Astrocyte of the cerebellum (primary cell): ENCODE measurements at places on chromosomes 6 and 20.

GRCh38 chr6:139313229-139313628, 21.4 kb upstream of the TXLNB start:
- DNase-seq = no peak

- DNase-seq = no peak
Observed at GRCh38 chr20:13286607-13287006, 65.5 kb downstream of the ISM1 start.

DNA sequence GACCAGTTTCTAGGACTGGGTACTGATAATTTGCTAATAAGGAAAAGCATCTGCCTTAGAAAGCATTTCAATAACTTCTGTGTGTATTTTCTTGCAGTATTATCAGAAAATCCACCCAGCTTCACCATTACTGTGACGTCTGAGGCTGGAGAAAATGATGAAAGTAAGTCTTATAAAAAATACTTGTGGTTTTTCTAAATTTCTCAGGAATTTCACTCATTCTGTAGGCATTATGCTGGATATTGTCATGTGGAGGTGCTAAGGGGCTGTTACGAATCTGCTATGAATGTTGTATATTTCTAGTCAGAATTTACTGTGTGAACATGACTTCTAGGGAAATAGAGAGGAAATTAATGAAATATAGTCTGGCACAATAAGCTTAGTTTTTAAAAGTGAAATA, 8.9 kb downstream of the RWDD1 start:
- DNase-seq = peak; percentile 38

- DNase-seq = no peak
Observed at GRCh38 chr20:13510837-13511488, 127.8 kb downstream of the TASP1 start.

- DNase-seq = no peak
Observed at GRCh38 chr6:100453701-100454521, 10.8 kb downstream of the SIM1 start.
